GM18507 (cell line): ENCODE measurements at places on chromosomes 11 and 22.

DNA sequence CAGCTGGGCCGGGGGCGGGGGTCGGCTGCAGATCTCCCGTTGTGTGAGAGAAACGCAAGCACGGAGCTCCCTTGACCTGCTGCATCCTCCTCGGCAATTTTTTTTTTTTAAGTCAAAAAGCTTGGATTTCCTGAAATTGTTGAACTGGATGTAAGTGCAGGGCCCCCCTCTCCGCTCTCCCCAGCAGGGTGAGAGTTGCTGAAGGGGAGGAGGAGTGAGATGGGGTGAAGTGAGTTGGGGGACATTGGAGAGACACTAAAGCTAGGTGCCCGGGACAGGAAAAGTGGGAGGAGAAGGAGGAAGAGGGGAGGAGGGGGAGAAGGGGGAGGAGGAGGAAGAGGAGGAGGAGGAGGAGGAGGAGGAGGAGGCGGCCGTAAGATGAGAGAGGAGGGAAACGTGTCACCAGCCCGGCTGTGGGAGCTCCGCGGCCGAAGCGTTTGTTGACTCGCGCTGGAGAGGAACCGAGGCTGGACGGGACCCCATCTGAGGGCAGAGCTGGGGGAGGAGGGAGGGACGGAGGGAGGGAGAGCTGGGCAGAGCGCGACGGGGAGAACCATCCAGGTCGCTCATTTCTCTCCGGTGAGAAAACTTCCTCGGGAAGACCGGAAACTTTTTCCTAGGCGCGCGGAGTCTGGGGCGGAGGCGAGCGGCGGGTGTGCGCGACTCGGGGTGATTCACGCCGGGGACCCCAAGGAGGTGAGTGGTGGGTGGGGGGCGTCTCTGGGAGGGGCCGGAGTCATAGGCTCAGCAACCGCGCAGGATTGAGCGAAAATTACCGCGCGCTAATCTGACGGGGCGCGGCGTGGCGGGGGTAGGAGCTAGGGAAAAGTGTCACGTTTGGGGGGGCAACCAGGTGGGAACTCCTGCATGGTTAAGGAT is 80.2 kb downstream of the PRR5L start:
- DNase-seq = no peak

- DNase-seq = no peak
Observed at GRCh38 chr22:39839917-39840510, 53.5 kb downstream of the ENTHD1 start.

GRCh38 chr11:116422556-116422955 is 350.2 kb downstream of the BUD13 start:
- no peak for DNase-seq

GRCh38 chr11:44638032-44638431 is 72.6 kb downstream of the CD82 start:
- no peak for DNase-seq

DNA sequence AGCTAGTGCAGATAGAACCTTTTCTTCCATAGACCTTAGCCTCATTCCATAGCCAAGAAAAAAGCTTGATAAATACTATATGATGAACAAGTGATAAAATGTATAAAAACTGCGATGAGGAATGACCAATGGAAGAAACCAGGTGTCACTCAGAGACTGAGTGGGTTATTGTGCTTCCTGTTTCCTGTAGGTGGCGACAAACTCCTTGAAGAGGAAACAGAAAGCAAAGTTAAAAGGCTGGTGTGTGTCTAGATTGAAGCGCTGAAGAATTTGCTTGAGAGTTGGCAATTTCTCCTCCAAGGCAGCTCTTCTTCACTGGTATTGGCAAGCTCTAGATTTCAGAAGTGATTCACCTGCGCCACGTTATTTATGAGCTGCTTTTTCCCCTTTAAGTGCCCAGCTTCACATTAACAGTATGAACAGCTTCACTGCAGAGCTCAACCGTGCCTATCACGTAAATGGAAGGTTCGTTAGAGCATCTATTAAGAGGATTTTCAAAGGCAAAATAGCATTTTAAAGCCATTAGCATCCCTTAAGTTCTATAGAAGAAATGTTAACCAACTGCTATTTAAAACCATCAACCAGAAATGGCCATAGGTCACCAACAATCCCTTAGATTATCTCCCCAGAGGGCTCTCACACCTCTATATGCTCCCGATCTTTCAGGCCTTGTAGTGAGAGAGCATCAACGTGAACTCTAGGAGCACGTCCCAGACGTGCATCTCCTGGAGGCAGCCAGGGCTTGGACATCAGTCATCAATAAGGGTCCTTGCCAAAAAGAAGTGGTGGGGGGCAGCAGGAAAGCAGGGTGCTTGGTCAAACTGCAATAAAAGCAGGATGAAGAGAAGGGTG is 179.4 kb downstream of the CADM1 start:
- DNase-seq = peak; percentile 23

- DNase-seq = no peak
Observed at GRCh38 chr22:43826142-43827002, 14.3 kb upstream of the EFCAB6 start.

- DNase-seq = no peak
Observed at GRCh38 chr11:94662846-94663390, 95.8 kb downstream of the PIWIL4 start.
